ENCODE measurements at places on chromosomes 2 and 18.

GRCh38 chr18:65876310-65876709, 125.5 kb downstream of the CDH7 start:
- DNase-seq = no peak

- DNase-seq = no peak
Measured at GRCh38 chr2:157657858-157658257, 29.2 kb upstream of the ACVR1C start.

GRCh38 chr2:144376926-144377325, 143.0 kb downstream of the ZEB2 start:
- DNase-seq = no peak

DNA sequence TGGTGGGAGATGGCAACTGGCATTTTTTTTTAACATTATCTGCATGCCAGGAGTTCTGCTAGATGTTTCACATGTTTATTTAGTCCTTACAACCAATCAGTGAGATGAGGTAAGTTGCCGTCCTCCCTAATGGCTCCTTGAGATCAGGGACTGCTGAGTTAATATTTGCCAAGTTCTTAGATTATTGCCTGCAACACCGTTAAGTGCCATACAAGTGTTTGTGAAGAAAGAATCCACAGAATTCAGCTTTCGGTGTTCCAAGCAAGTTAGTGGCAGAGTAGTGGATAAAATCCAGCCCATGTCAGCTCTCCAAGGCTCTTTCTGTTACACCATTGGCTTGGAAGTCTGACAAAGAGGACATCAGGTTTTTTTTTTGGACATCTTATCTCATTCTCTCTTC, 95.9 kb downstream of the C1QL2 start:
- DNase-seq = no peak

DNA sequence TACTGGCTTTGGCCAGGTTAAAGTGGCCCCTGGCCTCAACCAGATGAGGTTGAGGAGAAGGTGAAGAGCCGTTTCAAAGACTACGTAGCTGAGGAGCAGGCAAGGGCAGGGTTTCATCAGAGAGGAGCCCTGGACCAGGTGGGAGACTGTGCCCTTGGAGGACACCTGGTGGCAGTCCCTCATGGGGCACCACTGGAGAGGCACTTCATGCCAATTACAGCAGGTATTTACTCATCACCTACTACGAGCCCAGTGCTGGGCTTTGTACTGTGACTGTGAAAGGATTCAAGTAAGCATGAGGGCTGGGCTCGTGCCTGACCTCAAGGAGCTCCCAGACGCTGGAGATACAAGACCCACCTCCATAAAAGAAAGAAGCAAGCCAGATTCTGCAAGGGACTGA, 37.6 kb downstream of the SMAD7 start:
- DNase-seq = no peak

GRCh38 chr2:39743269-39743776, 35.7 kb downstream of the THUMPD2 start:
- DNase-seq = no peak

DNA sequence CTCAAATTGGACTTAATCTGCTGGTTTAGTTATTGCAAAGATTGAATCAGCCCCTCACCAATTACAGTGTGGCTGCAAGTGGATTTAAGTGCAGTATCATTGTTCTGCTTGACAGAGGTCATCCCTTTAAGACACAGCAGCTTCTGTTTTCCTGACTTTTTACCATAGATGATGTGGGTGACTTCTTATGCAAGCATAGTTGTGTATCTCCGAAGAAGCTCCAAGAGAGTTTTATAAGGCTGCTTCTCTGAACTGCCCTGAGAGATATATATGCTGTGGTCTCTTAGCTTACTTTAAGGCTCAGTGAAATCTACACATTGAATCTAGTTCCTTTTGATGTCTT, 3.5 kb downstream of the TRIB2 start:
- no peak for DNase-seq

- DNase-seq = peak; percentile 65
Measured at GRCh38 chr2:239326831-239327535, 73.8 kb downstream of the HDAC4 start.

DNA sequence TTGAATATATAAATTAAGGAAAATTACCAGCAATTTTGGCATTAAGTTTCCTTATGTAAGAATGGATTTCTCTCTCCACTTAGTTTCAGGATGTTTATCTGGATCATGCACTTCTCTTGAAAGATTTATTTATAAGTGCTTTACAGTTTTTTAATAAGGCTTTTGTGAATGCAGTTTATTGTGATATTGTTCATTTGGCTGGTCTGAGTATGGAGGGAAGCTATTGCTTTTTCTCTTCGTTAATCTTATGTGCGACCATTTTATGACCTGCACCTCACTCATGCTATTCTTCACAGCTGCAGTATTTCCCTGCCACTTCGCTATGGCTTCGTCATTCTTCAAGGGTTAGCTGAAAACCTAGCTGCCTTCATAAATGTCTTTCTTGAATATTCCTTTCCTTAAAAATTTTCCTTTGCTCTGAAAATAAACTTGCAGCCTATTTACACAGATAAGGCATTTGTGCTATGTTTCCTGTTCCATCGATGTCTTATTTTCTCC, 233.4 kb downstream of the SOCS6 start:
- no peak for DNase-seq

DNA sequence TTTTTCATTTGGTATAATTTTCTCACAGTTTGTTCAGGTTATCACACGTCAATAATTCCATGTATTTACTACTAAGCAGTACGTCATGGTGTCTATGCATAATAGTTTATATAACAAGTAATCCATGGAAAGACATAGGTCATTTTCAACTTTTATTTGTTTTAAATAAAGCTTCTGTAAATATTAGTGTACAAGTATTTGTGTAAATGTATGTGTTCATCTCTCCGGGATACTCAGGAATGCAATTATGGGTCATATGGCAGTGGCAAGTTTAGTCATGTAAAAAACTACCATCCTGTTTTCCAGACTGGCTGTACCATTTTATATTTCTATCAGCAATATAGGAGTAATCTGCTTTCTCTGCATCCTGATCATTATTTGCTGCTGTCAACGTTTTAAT, 231.1 kb upstream of the ZNF804A start:
- no peak for DNase-seq

DNA sequence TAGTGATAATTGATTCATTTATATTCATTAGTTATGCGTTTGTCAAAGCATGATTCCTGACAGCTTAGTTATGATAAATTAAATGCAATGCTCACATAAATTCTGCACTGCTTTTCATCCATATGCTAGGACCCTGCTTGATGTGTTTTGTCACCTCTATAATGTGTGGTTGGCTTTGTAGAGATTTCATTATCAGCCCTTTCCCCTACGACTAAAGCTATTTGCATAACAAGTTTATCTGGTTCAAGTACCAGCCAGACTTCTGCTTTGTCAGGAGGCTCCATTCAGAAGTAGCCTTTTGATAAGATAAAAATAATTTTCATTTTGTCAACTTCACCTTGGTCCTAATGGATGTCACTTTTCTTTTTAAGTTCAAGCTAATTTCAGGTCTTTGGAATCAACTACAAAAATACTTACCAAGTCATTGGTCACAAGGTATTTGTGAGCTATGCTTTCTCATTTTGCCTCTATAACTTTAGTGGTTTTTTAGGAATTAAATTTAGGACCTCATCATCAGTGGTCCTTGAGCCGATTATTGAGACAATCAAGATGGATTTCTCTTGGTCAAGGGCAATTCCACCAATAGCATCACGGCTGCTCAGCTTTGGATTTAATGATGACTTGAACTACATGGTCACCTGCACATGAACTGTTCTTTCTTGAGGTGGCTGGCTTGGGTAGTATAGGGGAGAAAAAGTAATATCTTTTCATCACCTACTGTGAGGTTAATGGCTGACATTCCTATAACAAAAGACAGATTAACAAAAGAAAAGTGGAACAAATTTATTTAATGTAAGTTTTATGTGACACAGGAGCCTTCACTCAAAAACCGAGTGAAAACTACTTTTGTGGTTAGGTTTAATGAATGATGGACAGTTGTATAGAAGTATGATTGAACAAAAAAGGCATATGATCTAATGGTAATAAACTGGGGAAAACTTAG, 162.1 kb downstream of the MYO3B start:
- no peak for DNase-seq

GRCh38 chr2:50231510-50231909, 800.4 kb downstream of the NRXN1 start:
- no peak for DNase-seq

DNA sequence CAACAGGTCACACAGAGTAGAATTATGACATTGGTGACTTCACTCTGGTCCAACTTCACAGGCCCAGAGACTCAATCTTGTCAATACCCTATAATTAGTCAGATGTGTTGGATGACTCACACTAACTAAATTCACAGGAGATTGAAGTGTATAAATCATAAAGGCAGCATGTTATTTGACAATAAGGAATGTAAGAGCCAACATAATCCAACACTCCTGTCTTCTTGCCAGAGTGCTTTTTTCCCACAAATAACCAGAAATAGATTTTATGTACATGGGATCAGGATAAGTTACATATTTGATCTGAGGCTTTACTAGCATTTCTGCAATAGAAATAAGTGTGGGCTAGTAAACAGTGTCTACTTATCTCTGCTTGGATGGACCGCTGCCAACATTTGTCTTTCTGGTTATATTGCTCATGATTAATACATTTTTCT, 42.2 kb upstream of the ZSWIM2 start:
- no peak for DNase-seq

- no peak for DNase-seq
Measured at GRCh38 chr2:180322781-180323180, 315.7 kb upstream of the CWC22 start.

DNA sequence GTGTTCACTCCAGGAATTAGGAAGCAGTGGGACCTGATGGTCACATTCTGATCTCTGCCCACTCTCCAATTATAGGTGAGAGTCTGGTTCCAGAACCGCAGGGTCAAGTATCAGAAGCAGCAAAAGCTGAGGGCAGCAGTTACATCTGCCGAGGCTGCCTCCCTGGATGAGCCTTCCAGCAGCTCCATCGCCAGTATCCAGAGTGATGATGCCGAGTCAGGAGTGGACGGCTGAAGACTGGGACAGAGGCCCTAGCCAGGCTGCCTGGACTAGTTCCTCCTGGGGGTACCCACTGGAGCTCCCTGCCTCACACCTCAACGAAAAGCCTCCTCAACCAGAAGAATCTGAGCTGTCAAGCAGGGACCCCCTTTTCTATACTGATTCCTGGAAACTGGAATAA, 3.3 kb upstream of the SMYD5 start:
- DNase-seq = no peak

- DNase-seq = no peak
Measured at GRCh38 chr18:9944805-9945204, 31.0 kb downstream of the VAPA start.

DNA sequence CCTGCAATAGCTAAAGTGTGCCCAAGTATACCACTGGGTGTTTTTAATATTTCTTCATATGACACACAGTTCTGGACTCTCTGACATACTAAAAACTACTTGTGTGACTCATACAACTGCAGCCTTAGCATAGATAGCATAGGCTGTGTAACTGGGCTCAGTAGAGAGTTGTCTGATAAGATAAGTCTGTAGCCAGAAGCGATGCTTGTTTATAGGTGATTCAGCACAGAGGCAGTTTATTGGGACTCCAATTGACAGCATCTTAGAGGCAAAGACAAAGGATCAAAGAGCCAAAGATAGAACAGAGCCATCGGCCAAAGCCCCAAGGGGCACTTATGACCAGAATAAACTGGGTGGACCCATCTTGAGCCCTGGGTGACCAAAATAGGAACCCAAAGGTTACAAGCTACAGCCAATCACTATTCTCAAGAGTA, 42.3 kb downstream of the AAK1 start:
- DNase-seq = no peak

DNA sequence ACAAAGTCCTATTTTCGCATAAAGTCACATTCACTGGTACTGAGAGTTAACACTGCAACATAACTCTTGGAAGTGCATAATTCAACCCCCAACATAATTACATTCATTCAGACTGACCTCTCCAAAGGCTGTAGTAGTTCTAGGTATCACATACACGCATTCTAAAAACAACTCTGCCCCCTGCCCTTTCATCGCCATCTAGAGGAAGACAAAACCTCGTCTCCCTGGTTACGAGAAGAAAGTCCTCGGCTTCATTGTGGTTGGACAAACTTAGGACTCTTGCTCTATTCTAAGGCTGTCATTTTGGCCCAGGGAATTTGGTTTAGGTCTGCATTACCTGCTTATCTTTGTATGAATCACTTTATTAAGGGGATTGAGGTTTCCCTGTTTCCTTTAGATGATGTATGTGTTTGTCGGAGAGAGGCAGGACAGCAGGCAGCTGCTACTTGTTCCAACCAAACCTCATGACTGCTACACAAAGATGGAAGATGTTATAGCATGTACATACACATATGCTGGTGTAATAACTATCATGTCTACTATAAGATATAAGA, 215.4 kb upstream of the NRXN1 start:
- DNase-seq = no peak

DNA sequence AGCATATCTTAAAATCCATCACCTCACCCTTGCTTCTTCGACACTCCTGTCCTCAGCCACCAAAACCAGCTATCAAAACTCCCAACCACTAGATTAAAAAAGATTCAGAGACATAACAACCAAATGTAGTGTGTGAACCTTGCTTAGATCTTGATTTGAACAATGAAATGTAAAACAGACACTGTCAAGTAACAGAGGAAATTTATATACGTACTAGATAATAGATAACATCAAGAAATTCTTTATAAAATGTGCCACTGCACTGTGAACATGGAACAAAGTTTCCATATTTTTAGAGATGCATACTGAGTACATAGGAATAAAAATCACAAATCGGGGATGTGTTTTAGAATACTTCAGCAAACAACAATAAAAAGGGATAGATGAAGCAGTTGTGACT, 86.0 kb downstream of the THADA start:
- no peak for DNase-seq

DNA sequence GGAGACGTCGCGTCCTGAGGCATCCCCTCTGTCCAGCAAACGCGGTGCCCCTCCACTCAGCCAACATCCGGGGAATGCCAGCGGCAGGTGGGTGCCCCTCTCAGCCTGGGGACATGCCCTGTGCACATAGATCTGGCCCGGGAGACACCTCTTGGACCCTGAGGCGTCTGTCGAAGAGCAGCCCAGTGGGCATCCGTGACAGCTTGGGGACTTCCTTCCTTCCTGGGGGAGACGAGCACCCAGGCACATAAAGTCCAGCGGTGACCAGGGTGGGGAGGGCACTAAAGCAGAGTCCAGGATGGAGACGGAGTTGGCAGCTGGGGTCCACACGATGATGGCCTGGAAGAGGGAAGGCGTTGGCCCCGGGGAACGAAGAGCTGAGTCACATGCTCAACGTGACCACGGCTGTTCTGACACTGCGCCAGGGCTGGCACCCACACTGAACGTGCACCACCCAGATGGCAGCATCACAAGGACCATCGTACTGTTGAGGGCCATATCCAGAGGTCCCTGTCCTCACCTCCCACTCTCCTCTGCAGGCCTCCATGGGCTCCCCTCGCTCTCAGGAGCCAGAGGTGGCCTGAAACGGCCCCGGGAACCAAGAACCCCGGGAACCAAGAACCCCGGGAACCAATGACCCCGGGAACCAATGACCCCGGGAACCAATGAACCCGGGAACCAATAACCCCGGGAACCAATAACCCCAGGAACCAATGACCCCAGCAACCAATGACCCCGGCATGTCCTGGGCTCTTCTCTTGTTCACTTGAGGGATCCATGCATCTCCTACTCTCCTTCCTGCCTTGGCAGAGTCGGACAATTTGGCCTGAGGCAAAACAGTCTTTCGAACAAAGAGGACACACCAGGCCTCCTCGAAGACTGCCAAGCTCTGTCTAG, 22.6 kb downstream of the HDAC4 start:
- DNase-seq = no peak
